ENCODE measurements at places on chromosomes 12 and 14.

DNA sequence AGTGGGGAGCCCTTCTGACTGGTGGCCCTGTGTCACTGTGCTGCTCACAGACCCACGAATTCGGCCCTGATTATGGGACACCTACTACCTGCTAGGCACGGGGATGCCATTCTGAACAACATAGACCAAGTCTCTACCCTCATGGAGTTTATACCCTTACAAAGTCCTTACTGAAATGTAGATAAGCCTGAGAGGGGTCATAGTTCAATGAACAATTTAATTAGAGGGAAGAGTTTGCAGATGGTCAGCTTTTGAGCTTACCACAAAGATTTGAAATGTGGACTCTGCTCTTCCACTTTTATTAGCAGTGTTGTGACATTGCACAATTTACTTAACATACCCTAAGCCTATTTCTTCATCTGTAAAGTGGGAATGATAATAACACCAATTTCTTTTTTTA, 161.1 kb downstream of the MYRFL start:
- no peak for DNase-seq

DNA sequence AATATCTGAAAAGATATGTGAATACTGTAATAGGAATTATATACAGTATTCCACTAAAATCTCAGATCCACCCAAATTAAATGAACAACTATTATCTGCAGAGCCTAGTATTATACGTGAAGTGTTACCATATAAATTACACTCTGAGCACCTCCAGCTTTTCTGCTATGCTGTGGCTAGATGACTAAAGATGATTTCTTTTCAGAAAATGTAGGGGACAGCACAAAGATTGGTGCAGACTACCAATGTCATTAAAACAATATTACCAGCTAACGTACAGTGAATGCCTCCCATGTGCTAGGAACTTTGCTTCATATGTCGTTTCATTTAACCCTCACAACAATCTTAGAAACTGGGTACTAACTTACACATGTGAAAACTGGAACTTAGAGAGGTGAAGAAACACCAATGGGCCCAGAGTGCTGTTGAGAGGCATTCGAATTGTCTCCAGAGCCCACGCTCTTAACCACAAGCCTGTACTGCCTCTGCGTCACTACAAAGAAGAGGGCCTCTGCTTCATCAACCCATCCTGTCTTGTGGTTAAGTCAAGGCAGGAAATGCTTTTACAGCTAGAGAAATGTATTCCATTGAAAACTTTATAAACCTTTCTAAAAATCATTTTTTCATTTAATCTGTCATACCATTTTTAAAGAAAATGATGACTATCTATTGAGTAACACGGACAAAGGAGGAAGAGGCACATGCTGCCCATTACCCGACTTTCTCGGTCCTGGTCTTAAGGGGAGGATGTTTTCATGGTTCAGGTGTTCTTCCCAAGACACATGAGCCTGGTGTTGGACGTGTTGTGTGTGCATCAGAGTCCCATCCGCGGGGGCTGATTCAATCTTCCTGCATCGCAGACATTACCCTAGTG, 1.3 kb downstream of the GPR65 start:
- DNase-seq: peak; percentile 6

DNA sequence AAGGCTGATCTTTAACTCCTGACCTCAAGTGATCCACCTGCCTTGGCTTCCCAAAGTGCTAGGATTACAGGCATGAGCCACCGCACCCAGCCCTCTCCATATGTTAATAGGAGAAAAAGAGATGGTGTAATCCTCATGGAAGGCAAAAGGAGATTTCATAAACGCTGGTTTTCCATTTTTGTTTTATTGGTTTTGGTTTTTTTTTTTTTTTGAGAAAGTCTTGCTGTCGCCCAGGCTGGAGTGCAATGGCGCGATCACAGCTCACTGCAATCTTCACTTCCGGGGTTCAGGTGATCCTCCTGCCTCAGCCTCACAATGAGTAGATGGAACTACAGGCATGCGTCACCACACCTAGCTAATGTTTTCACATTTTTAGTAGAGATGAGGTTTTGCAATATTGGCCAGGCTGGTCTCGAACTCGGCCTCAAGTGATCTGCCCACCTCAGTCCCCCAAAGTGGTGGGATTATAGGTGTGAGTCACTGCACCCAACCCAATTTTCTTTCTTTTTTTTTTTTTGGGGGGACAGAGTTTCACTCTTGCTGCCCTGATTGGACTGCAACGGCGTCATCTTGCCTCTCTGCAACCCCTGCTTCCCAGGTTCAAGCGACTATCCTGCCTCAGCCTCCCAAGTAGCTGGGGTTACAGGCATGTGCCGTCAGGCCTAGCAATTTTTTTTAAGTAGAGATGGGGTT, 8.1 kb downstream of the PTGES3 start:
- no peak for DNase-seq

GRCh38 chr14:47730296-47730695, 54.9 kb upstream of the MDGA2 start:
- DNase-seq: no peak

- no peak for DNase-seq
These were observed 78.5 kb downstream of the TMEM132D start for GRCh38 chr12:129825316-129825715.

DNA sequence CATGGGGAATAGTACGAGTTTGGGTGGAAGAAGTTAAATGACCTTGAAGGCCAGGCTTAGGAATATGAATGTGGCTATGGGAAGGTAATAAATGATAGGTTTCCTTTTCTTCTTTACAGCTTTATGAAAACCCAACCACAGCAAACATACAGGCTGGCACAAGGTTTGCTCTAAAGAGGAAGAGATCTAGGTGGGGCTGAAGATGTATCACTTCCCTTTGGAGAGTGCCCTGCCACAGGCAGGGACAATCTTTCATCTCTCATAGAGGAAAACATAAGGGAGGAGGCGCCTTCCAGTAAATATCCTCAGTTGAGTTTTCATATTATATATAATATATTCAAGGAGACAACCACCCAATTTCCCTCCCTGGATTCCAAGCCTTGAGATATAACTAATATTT, 72.9 kb upstream of the FRMD6 start:
- no peak for DNase-seq

DNA sequence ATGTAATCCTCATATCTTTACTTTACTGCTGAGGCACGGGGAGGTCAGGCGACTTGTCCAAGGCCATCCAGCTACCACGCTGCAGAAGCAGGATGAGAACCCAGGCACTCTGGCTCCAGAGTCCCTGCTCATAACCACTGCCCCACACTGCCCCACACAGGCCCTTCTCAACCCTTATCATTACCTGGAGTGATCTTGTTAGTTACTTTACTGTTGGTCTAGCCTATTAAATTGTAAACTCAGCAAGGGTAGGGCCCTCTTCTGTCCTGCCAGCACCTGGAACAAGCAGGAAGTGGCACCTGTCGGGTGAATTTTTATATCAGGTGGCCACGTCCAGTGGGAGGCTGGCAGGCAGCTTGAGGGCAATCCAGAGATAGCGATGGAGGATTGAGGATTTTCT, 12.2 kb downstream of the FAIM2 start:
- no peak for DNase-seq

DNA sequence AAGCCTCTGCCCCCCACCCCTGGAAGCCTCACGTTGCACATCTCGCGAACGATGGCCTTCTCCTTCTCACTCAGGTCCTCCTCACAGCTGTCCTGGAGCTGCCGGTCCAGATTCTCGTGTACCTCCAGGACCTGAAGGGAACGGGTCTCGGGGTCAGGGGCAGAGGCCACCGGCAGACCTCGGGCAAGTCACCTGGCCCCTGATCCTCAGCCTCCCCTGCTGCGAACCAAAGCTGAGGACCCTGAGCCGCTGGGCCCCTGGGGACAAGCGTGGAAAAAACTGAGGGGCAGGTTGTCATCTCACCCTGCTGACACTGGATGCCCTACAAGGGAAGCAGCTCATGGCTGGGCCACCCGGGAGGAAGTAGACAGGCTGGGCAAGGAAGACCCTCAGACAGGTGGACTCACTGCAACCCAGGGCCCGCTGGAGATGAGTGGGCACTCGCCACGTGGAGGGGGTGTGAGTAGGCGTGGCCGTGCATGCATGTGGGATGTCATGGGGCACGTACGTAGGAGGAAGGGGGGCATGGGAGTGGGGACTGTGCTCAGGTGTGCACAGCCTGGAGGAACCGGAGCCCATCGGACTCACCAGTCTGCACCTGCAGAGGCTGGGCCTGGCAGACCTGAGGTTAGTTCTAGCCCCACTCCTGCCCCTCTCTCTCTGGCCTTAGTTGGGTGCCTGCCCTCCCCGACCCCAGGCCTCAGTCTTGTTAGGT, 35.1 kb downstream of the CCNK start:
- no peak for DNase-seq

GRCh38 chr12:116184763-116185162, 92.7 kb downstream of the MED13L start:
- no peak for DNase-seq

- DNase-seq: no peak
These were observed 117.5 kb upstream of the DYRK2 start for GRCh38 chr12:67531051-67531450.

DNA sequence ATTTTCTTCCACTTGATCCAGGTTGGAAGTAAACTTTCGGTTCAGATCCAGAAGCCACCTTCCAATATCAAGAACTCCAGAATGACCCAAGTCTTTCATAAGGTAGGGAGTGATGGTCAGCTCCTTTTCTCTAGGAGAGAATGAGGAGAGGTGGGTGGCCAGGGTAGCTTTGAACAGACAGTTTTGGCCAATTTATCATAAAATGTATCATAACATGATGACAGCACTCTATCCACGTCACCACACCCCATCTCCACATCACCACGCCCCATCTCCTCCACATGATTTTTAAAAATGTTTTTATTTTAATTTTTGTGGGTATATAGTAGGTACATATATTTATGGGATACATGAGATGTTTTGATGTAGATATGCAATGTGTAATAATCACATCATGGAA, 26.9 kb downstream of the DYRK4 start:
- DNase-seq: no peak

DNA sequence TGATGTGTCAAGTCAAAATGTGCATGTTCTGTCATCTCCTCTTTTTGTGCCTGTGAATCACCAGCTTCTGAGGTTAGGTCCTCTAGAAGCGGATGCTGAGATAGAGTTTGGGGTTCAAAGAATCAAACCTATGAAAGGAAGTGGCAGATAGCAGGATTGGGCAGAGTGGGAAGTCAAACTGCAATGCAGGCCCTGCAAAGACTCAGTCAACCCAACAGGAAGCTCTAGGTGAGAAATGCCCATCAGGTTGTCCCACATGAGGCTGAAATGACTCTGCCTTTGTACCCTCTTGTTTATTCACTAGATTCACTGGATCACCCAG, 4.5 kb upstream of the MIA2 start:
- DNase-seq: no peak

GRCh38 chr12:80445083-80445793, 1.2 kb downstream of the PTPRQ start:
- DNase-seq: no peak

DNA sequence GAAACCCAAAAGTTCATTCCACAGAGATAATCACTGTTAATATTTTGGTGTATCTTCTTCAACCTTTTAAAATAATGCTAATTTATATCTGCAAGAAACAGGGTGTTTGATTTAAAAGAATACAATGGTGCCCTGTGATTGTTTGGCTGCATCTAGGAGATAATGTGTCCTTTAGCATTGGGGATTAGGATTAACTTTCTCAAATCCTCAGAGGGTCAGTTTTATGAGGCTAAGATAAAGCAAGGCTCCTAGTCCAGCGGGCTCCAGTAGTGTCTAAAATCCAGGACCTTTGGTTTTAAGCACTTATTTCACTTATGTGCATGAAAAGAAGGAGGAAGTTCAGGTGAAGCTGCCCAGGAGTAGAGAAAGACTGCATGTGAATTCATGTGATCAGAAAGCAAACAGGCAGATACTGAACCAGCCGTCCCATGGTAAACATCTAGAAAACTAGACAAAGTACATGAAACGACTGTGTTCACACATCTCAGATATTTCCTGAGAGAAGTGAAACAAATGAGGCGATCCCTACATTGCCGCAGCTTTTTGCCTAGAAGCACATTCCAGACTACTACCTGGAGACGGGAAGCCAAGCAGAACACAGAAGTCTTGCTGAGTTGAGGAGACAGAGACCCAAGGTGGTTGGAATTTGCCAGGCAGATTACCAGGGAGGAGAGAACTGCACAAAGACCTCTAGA, 129.1 kb upstream of the MAX start:
- no peak for DNase-seq

DNA sequence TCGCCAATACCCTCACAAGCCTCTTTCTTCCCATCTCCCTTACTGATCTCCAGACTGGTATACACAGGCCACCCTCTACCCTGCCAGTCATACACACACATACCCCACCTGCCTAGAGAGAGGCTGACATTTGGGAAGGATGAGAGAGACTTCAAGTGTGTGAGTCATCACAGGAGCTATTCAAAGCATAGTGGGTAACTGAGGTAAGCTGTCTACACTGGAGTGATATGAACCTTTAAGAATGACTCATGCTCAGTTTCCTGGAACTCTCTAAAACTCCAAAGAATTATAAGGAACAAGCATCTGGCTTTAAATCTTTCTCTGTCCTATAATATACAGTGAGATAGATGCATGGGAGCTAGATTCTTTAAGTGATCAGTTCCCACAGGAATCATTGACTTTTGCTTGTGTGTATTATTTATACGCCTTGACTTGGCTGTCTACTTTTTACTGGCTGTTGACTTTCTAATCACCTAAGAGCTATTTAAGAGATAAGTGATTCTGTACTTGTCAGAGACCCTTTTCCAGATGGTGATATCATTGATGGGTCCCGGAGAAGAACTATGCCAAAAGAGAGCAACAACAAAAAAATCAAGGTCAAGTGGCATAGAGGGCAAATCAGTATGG, 5.8 kb downstream of the IGF1 start:
- no peak for DNase-seq

DNA sequence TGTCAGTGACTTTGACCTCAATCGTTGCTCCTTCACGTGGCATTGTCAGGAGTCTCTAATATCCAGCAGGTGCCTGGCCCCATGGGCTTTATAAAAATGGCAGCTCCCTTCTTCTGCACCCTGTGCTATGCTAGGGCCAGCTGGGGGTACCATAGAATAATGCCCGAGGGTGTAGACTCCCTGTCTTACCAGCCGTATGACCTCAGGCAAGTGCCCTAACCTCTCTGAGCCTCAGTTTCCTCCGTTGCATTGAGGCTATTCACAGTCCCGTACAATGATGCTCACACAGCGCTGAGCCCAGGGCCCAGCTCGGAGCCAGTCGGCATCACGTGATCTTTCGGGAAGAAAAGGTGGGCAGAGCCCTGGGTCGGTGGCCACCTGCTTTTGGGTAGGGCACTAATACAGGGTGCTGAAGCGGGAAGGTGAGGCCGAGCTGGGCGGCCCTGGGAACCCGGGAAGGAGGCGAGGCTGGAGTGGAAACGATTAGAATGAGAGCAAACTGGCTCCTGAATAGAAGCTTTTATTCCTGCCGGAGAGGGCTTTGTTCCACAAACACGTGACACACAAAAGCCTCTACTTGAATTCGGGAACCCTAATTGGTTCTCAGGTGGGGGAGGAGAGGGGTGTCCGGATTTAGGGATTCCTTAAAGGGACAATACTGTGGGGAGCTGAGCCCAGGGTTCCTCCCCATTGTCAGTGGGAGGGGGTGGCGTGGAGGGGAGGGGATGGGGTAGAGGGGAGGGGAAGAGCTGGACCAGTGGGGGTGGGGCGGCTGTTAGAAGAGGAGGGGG, 19.9 kb upstream of the MSI1 start:
- DNase-seq: no peak

All from activated naive CD4-positive, alpha-beta T cell (primary cell).